ENCODE measurements at places on chromosomes 7 and 10.
A peak's percentile ranks its signal among the peaks of the same experiment; 100 is the strongest.

- DNase-seq = no peak
These were observed 26.2 kb upstream of the INHBA start for GRCh38 chr7:41729059-41729458.

- no peak for DNase-seq
These were observed 25.3 kb downstream of the IKZF1 start for GRCh38 chr7:50329775-50330174.

DNA sequence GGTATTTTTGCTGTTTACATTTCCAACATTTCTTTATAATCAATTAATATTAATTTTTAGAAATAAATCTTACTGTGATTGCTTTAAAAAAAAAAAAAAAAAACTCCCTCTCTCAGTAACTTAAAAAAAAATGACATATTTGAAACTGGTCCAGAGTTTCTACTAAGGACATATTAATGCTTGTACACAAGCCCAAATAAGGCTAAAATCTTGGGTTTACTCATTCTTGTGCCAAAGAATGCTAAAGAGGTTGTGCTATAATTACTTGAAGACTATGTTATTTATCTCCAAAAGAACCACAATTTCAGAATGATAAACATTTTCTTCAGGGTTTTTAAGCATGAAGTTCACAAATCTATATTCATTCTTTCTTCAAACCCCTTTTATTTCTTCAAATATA, 39.4 kb upstream of the PHF14 start:
- no peak for DNase-seq

- no peak for DNase-seq
These were observed 8.8 kb downstream of the GRK5 start for GRCh38 chr10:119216127-119216526.

DNA sequence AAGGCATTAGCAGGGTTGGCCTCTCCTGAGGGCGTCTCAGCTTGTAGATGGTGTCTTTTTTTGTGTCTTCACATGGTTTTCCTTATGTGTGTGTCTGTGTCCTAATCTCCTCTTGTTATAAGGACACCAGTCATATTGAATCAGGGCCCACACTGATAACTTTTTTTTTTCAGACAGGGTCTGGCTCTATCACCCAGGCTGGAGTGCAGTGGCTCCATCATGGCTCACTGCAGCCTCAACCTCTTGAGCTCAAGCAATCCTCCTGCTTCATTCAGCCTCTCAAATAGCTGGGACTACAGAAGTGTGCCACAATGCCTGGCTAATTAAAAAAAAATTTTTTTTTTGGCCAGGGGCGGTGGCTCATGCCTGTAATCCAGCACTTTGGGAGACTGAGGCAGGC, 41.3 kb upstream of the KMT2C start:
- no peak for DNase-seq

GRCh38 chr7:72404743-72405142, 7.4 kb downstream of the CALN1 start:
- DNase-seq = no peak

DNA sequence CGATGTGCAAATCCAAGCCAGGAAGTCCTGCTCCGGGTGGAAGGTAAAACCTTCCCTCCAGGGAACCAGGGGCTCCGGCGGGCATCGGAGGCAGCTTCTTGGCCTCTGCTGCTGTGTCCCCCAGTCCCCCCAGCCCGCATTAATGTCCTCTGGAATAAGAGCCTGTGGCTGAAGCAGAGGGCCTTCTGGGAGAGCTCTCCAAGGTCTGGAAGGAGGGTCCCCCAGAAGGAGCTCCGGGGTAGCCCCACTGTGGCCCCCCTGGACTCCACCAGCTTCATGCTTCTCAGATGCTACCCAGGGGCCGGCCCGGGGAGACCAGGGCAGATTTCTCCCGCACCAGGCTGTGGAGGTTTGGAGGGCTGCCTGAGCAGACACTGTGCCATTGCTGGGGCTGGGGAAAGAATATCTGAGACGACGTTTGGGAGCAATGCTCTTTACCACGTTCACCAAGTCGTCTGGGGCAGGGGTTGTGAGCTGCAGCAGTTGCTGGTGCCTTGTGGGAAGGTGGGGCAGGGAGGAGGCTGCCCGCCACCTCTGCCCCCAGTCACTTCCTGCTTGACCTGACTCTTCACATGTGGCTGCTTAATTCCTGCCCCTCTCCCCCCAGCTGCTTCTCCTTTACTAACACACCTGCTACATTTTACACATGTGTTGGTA, 8.3 kb downstream of the ZNF853 start:
- no peak for DNase-seq

GRCh38 chr7:24755541-24756407, 1.5 kb downstream of the GSDME start:
- DNase-seq = peak; percentile 78

- no peak for DNase-seq
These were observed 3.8 kb upstream of the IL6 start for GRCh38 chr7:22723181-22723601.

GRCh38 chr7:6656413-6656812, 19.3 kb downstream of the ZNF316 start:
- no peak for DNase-seq

DNA sequence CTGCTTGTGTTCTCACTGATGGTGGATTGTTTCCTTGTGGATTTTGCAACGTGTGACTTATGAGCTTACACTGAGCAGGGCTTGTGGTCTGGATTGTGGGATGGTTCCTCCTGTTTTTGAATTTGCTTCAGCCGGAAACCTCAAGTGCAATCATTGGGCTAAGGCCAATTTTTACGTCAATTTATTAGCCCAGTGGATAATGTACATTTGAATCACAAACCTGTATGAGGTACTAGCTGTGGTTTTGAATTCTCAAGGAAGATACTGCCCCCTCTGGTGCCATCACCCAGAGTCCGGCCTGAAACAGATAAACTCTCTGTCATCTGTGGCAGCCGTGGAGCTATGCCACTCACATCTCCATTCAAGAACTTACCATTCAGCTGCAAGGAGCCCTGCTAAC, 7.3 kb upstream of the ZNF777 start:
- no peak for DNase-seq

DNA sequence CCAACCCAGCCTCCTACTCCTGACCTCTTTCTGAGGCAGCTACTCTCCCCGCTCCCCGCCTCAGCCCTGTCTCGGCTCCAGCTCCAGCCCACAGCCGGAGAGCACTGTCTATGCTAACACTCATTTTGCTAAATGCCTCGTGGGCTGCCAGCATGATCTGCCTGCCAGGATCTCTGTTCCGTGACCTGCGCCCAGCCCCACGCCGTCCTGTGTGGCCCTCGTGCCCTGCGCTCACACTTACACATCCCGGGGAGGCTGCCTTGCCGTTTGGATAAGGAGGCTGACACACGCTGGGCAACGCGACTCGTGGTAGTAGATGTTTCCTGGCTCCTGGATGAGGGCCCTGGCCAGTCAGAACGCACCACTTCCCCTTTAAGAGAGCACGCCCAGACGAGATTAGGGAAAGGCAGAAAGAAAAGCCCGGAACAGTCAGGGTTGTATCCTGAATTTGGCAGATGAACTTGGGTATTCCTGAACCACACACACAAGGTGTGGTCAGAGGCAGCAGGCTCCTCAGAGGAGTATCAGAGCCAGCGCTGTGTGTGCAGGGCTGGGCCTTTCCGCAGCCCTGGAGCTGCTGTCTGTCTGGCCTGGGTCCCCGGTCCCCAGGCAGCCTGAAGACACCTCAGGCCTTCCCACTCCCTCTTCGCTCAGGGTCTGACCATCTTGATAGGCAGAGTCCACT, 97.7 kb upstream of the EFCAB10 start:
- DNase-seq = peak; percentile 60

- peak; percentile 71 for DNase-seq
These were observed 82.1 kb downstream of the TRIM24 start for GRCh38 chr7:138542183-138542582.

DNA sequence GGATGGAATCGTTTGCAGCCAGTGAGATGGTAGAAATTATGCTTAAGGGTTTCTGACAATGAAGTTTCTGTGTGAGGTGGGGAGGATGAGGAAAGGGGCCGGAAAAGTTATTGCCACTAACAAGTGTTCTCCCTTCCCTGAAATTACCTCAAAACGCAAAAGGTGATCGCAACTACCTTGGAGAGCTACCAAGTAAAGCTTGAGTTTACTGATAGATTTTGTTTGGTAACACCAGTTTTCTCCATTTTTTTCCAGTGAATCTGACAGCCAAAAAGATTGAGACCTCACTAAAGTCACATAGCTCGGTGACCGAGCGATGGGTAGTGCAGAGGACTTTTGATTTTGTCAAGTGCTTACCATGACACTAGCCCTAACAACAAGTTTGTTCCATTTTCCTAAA, 1.6 kb downstream of the SUV39H2 start:
- DNase-seq = no peak

DNA sequence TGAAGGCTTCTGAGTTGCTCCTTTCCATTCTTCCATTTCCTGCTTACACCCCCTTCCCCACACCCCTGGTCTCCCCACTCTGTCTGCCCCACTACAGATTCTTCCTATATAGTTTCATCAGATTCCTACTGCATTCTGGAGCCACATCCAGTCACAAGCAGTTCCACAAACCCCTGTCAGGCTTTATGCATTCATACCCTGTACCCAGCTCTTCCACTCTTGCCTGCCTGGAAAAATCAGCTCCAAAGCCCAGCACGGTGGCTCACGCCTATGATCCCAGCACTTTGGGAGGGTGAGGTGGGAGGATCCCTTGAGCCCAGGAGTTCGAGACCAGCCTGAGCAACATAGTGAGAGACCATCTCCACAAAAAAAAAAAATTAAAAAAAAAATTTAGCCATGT, 60.4 kb downstream of the C10orf67 start:
- DNase-seq = no peak

DNA sequence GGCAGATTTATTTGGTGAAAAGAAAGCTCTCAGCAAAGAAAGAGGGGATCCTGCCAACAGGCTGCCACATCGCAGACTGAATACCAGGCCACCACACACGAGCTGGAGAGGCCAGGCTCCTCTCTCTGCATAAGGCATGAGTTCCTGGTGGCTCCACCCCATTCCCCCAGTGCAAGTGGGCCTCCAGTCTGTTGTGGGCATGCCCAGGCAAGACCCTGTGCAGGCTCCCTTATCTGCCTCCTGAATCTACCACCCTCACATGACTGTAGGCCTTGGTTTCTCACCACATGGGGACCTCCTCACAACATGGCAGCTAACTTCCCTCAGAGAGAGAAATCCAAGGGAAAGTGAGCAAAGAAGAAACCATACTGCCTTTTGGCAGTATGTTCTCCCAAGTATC, 26.7 kb upstream of the CUL1 start:
- no peak for DNase-seq

GRCh38 chr10:132533571-132534260, 3.9 kb upstream of the INPP5A start:
- no peak for DNase-seq

- no peak for DNase-seq
These were observed 46.5 kb upstream of the MSMB start for GRCh38 chr10:46092524-46093081.

GRCh38 chr7:24896031-24896501, 83.9 kb downstream of the OSBPL3 start:
- DNase-seq = no peak

DNA sequence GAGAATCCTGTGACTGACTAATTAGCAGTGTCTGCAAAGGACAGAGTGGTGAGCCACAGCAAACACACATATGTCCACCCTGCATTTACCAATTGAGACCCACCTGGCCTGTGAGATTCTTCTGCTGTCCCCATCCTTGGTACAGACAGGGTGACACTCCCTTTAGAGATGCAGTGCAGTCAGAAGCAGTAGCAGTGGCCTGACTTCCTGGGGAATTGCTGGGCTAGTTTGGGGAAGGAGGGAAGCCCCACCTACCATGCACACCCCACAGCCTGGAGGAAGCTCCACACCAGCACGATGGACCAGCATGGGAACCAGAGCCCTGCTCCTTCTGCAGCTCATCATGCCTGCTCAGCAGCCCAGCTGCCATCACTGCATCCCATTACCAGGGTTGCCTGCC, 924.9 kb upstream of the ZNF722 start:
- DNase-seq = no peak

DNA sequence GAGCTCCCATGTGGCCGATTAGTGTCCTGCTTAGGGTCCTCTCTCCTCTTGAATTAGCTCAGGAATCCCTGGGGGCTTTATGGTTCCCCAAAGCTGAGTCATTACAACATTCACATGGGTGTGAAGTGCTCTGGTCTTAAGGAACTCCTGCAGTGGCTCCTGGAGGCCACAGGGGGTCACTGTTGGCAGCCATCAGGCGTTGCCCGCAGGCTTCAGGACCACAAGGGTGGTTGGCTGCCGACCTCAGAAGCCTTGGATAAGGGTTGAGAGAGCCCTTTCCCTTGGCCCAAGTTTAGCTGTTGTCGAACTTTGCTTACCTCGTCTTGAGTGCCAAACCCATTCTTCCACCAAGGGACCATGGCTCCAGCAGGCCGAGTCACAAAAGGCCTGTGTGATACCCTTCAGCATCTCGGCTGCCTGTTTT, 61.7 kb downstream of the SH2D4B start:
- peak; percentile 61 for DNase-seq

- no peak for DNase-seq
These were observed 43.5 kb downstream of the FAM241B start for GRCh38 chr10:69673521-69673920.

DNA sequence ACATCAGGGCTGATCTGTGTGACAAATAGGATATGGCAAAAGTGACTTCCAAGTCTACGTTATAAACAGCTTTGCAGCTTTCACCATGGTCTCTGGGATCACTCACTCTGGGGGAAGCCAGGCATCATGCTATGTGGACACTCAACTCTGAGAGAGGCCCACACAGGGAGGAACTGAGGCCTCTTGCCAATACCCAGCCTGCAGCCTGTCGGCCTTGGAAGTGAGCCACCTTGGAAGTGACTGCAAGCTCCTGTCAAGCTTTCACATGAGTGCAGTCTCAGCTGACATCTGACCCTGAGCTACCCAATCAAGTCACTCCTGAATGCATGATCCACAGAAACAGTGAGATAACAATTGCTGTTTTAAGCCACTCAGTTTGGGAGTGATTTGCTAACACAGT, 56.5 kb downstream of the MMRN2 start:
- no peak for DNase-seq

- no peak for DNase-seq
These were observed 251.0 kb downstream of the AUTS2 start for GRCh38 chr7:69849268-69849667.

- DNase-seq = no peak
These were observed 14.6 kb upstream of the PWWP2B start for GRCh38 chr10:132382231-132382922.

DNA sequence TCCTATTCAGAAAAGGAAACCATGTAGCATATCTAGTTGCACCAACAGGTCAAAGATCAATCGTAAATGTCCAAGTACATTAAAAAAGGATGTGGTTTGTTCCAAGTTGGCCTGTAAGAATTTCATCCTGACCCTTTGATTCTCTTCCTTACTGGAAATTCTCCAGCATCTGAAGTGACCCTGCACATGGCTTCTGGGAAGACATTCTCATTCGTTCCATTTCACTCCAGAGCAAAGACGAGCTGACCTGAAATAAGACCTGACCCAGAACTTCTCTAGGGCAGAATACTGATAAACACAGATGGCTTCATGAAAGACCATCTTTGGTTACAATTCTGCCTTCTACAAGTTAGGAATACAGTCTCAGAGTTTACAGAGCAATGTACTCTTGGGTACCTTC, 39.8 kb downstream of the ASB4 start:
- DNase-seq = no peak

Data from activated CD4-positive, alpha-beta T cell treated with anti-CD3 and anti-CD28 coated beads, Interleukin-2, Interleukin-6, amounts not matched to agents 100 ng/mL and 50 ng/mL, durations not matched to agents 16 hours and 8 hours (primary cell).